Fibroblast of skin of back (primary cell): ENCODE measurements at places on chromosomes 4 and X.

GRCh38 chr4:158121161-158121579, 51.7 kb downstream of the GASK1B start:
- peak; percentile 92 for DNase-seq

GRCh38 chr4:140626661-140627376, 58.1 kb upstream of the UCP1 start:
- DNase-seq = peak; percentile 6

- peak; percentile 89 for DNase-seq
Observed at GRCh38 chr4:89724716-89725115, 112.2 kb downstream of the SNCA start.

GRCh38 chrX:40144576-40144975, 46.8 kb upstream of the BCOR start:
- no peak for DNase-seq

DNA sequence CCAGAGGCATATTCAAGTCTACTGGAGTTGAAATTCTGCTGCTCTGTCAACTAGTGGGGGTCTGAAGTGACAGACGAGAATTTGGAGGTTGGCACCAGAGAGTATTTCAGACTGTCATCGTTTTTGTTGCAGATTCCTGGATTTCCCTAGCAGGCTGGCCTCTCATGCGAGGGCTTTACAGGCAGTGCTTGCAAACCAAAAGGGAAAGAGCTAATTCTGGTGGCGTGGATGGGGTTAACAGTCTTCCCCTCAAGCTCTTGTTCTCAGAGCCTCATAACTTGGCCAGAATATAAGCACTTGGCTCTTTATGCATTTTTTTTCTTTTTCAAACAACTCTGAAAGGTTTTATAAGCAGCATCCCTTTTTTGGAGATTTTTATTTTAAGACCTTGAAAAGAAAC, at the start of gene SPARCL1:
Gene SPARCL1, minus strand, starts transcription at position 190 of the 400 bp plus-strand sequence. CDS start 29,802 bp downstream, outside the sequence.
- no peak for DNase-seq

DNA sequence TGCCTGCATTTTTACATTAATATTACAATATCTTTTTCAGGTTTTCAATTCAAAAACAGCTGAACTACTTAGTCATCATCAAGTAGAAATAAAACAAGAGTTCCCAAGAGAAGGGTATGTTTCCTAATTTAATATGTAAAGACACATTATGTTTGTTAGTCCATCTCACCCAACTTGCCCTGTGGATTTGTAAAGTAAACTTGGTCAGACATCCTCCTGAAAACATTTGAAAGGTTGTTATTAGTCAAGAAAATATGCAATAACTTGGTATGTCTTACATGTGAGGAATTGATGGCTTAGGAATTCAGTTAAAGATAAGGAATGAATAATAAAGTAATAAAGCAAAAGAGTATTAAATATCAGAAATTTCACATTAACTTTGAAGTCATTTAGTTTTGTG, 12.2 kb downstream of the GK start:
- DNase-seq = no peak

GRCh38 chr4:60718874-60719273, 481.3 kb upstream of the ADGRL3 start:
- no peak for DNase-seq

DNA sequence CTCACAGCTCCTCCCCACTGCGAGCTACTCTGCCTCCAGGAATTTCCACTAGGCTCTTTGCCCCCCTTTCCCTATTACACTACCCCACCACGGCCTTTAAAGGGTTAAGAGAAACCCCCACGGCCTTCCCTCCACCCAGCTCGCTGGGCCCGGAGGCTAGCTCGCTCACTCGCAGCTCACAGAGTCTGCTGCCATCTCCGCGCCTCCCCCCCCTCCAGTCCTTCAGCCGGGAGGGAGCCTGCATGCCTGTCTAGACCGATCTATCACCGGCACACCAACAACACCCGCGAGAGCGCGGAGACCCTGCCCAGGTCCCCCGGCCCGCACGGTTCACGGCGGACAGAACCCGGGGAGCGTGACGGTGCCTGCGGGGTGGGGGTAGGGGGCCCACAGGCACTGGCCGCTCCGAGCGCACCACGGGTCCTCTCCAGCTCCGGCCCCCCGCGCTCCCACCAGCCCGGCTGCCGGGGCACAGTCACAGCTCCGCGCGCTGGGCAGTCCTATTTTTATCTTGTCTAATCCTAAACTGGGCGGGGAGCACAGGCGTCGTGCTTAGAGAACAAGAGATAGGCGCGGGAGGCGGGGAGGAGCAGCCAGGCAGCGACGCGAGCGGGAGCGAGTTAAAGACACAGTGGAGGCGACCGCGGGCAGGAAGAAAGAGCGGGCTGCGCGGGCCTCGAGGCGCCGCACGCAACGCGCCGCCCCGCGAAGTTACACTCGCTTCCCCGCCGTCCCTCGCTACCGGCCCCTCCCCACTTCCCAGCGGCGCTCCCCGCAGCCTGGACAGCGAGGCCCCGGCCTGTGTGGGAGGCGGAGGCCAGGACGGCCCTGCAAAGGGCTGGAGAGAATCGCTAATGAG, 3.5 kb downstream of the BCOR start:
- peak; percentile 77 for DNase-seq

GRCh38 chrX:12162420-12162819, 24.1 kb downstream of the FRMPD4 start:
- DNase-seq = no peak

- no peak for DNase-seq
Observed at GRCh38 chr4:41932988-41933387, 2.2 kb upstream of the TMEM33 start.

GRCh38 chrX:70549429-70549828, 104.8 kb downstream of the DLG3 start:
- no peak for DNase-seq

DNA sequence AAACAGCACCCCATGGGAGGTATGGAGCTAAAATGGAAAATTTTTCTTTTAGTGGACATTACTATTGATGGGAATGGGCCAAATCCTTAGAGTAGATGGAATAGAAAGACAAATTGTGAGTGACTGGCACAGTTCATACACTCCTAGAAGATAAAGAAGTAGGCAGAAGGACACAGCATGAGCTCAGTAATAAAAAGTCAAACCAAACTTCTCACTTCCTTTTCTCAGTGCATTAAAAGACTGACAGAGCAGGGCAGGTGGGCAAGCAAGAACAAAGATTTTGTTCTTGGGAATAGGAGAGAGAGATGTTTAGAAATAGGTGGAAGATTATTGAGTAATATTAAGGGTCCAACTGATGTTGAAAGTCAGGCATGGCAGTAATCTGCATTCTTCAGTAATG, 132.5 kb downstream of the ATP10D start:
- DNase-seq = no peak

- no peak for DNase-seq
Observed at GRCh38 chrX:9598344-9598743, 133.5 kb downstream of the TBL1X start.

DNA sequence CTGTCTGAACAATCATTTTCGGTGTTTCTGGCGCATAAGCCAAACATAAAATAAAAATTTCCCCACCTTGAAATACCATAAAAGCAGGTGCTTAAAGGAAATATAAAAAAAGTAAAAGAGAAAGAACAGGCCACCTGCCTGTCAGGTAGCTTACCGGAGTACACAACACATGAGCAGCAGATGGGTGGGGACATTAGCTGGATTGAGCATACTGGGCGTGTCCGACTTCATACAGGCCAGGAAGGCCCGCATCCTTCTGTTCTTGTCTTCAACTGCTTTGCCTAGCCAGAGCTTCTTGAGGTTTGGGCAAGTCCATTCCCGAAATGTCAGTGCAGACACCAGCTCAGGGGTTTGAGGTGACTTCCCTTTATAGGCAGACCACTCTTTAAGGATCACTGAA, 66.7 kb downstream of the FAM120C start:
- no peak for DNase-seq

GRCh38 chr4:1521821-1522361, 115.6 kb upstream of the NKX1-1 start:
- DNase-seq = no peak

DNA sequence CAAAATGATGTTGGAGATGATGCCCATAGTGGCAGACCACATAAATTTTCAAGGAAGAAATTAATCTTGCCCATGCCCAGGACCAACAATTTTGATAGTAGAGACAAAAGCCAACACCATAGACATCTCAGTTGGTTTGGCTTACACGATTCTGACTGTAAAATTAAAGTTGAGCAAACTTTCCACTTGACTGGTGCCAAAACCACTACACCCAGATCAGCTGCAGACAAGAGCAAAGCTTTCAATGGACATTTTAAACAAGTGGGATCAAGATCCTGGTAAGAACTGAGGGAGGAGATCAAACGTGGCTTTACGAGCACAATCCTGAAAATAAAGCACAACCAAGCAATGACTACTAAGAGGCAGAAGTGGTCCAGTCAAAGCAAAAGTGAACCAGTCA, 90.7 kb downstream of the PAPSS1 start:
- no peak for DNase-seq

DNA sequence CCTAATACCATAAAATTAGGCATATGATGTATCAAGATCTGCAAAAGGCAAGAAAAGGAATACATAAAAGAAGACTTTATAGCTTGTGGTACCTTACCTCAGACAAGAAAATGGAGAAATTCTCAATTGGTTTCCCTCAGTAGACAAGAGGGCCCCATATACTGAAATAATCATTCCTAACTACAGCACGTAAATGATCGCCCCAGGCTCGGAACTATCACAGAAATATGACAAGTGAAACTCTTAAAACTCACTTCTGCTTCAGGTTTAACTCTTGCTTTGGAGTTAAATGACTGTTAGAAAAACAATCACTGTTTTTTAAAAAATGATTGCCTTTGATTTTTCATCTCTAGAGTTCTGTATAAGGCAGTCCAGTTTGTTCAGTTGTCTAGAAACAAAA, 38.6 kb upstream of the NAP1L5 start:
- no peak for DNase-seq

- no peak for DNase-seq
Observed at GRCh38 chrX:38149016-38149415, 71.7 kb downstream of the SRPX start.

- no peak for DNase-seq
Observed at GRCh38 chr4:36326476-36327029, 45.1 kb downstream of the DTHD1 start.

GRCh38 chr4:86901864-86902263, 9.6 kb upstream of the C4orf36 start:
- DNase-seq = no peak

- DNase-seq = no peak
Observed at GRCh38 chr4:36394352-36394903, 113.0 kb downstream of the DTHD1 start.

- peak; percentile 11 for DNase-seq
Observed at GRCh38 chr4:13483136-13483767, 888 bp downstream of the RAB28 start.

- peak; percentile 43 for DNase-seq
Observed at GRCh38 chr4:185304944-185305690, 90.6 kb downstream of the LRP2BP start.

DNA sequence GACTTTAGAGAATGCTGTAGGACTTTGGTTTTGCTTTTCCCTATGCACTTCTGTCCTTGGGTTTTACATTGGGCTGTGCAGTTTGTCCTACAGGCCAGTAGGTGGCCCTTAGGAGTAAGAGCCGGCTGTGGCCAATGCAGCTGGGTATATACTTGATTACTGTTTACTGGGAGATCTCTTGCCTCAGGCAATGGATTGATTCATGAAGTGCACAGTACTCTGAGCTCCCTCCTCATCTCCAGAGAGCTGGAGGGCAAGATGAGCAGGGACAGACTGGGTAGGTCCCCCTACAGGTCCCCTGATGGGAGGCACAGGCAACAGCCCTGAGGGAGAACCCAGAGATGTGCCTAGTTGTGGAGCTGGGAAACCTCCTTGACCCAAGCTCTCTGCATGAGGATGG, 103.8 kb upstream of the QRFPR start:
- DNase-seq = peak; percentile 53

DNA sequence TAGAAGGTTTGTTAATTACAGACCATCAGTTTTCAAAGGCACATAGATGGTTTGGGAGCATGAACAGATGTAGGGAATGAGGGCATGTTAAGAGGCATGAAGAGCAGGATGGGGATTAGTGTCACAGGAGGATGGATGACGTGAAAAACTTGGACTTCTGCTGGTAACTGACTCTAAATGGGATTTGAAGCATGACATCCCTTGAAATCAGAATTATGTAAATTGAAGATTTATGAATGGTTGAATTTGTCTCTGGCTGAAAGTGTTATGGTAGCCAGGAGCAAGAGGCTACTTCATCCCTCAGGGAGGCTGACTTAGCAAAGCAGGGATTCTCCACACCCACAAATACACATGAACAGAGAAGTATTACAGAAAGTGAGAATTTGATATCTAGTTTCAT, 454.6 kb downstream of the MAGEB5 start:
- DNase-seq = no peak

- DNase-seq = no peak
Observed at GRCh38 chr4:16959305-16959704, 60.9 kb upstream of the LDB2 start.

DNA sequence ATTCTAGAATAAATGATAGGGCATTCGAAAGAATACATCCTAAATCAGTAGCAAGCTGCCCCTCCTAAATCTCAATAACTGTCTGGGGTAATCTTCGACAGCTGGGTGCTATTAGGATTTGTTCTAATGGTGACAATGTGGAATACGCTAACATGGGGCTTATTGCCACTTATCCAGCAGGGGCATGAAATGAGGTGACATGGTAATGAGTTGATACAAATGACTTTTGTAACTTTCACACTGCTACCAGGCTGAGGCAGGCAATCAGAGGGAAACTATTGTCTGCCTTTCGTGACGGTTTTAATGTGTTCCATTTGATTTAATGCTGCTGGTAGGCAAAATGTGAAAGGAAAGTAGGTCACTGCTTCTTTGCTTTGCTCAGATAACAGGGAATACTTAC, 1047.4 kb upstream of the PABPC4L start:
- DNase-seq = no peak
